DMS153 (cell line): ENCODE measurements at places on chromosomes 7 and 10.

- DNase-seq: no peak
Measured at GRCh38 chr7:155073922-155074321, 3.8 kb downstream of the HTR5A start.

DNA sequence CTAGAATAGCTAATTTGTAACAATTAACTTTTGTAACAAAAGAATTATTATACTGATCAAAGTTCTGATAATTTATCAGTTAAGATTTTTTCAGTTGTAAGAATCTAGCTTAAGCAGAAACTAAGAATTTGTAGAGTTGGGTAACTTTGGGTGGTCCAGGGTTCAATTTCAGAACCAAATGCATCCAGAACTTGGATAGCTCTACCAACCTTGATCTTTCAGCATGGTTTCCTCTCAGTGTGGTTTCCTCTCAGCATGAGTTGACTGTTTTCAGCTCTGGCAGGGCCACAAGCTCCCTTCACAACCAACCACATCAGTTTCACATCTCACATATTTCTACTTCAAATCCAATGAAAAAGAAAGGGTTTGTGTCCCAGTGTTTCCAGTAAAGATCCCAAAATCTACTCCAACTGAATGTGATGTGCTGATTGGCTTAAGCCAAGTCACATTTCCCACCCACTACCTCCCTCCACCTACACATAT is 3.3 kb upstream of the FAS start:
- no peak for DNase-seq

DNA sequence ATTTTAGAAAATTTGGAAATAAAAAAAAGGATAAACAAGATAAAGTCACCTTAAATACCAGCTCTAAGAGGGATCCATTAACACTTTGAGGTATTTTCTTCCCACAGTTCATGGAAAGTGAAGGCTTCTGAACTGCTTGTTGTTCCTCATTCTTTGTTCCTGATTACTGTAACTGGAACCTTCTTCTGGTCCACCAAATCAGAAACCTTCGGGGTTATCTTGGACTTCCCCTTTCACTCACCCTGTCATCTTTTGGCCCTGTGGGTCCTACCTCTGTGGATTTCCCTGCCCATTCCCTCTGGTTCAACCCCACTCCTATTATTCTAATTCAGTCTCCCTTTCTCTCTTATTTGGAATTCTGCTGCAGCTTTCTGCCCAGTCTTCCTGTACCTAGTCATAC is 116.5 kb upstream of the PRPS1L1 start:
- no peak for DNase-seq

DNA sequence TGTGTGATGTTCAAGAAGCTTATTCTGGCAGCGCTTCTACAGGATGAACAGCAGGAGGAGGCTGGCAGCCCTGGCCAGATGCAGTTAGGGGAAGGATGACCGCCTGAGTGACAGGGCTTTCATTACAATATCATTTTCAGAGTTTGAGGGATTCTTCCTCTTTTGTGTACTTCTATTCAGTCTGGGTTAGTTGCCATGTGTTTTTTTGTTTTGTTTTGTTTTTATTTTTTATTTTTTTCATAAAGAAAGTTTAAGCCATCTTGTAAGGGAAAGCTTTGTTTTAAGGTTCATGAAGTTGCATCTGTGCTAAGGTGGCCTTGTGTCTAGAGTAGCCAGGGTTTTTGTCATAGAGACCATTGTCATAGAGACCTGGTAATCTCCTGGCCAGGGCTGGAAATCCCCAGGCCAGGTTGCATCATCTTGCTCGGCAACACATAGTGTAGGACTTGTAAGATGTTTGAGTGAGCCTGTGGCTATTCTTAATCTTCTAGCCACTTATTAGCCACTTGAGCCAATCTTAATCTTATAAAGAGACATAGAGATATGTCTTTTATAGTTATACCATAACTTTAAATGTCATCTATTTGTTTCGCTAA is 230.5 kb upstream of the TMEM229A start:
- no peak for DNase-seq

- DNase-seq: no peak
Measured at GRCh38 chr10:99917963-99918825, 91.6 kb downstream of the DNMBP start.

- no peak for DNase-seq
Measured at GRCh38 chr10:86071145-86071544, 295.4 kb downstream of the GRID1 start.

DNA sequence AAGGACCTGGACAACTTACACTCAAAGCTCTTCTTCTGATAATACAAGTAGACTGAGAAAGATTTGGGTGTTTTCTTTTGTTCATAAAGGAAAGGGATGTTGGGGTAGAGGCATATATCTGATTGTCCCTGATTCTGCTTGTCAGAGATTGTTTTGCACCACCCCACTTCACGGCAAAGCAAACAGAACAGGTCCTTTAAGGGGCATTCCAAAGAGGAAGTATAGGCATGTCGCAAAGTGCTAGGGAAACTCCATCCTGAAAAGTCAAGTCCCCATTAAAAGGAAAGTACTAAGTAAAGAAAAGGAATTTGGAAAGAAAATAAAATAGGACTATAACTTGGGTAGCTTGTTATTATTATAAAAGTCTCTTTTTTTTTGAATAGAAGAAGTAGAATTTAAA is 233.0 kb downstream of the DNAJB9 start:
- no peak for DNase-seq

DNA sequence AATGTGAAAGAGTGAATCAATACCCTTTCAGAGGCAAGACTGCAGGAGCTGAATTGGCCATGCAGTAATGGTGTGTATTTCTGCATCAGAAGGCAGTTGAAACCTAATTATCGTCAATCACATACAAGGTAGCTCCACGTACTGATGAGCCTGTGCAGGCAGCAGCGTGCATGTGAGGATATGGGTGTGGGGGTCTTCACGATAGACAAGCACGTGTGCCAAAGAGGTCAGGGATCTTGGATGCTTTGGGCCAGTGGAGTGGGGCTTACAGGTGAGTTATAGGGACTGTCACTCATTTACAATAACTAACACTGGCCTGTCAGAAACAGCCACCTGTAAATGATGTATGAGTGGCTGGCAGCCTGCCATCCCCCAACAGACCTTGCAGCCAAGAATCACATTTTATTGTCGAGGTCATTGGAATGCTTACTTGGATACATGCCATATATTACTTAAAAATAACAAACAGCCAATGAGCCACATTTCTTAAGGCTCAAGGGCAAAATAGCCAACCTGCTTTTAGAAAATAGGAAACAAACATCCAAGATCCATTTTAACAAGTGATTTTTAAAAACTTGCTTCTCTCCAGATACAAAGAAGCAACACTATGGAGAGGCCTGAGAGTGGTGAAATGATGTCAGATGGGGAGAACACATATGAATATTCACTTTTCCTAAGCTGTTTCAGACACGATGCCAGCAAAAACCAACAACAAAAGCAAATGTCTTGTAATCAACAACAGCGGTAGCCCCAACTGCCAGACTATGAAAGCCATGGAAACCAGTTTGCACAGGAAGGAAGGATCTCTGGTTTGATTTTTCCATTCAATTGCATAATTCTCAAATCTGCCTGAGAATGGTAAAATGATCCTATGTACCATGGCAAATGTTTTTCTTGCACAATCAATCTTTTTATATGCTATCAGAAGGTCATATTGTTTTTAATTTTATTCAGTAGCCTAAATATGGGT is 210.7 kb downstream of the SKAP2 start:
- peak; percentile 31 for DNase-seq

GRCh38 chr7:88169717-88170320 is 50.0 kb downstream of the SRI start:
- DNase-seq: no peak

DNA sequence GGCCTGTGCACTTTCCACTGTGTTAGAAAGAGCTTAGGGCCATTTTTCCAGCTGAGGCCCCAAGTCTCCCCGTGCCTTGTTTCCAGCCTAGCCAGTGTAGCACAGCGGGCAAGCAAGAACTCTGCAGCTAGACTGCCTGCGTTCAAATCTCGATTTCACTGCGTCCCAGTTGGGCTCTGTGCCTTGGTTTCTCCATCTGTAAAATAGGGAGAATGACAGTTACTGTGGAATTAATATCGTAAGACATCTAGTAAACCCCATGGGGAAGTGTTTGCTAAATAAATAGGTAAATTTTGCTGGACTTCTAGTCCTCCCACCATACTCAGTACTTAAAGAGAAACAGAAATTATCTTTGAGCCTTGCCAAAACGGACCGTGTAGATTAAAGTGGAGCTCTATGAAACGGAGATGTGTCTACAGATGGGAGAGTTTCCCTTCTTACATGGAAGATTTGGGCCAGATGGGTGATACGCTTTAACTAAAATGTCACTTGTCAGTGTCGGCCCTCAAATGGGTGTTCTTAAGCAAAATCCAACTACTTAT is 3.5 kb upstream of the HKDC1 start:
- no peak for DNase-seq

- DNase-seq: no peak
Measured at GRCh38 chr10:63373176-63373575, 92.6 kb downstream of the JMJD1C start.

- DNase-seq: peak; percentile 34
Measured at GRCh38 chr10:80664071-80664680, 126.5 kb downstream of the SH2D4B start.

DNA sequence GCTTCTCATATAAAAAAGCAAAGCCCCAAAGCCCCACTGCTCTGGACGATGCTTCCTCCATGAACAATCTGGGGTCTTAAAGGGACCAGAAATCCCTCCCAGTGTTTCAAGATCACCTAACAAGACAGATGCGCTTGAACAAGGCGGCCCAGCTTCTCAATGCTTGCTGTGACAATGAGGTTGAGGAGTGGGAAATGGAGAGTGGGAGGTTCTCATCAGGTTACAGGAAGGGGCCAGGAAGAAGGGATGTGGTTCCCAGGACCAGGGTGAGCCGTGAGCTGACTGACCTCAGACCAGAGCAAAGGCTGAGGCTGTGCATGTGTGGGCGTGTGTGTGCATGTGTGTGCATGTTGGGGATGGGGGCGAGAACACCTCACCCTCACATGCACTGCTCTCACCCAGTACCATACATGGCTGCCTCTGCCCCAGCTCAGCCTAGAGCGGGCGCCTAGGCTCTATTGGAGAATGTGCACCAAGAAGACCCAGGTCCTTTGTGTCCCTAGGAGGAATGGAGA is 220.8 kb upstream of the GPR26 start:
- DNase-seq: no peak

GRCh38 chr10:16987976-16988610 is 141.5 kb downstream of the CUBN start:
- no peak for DNase-seq

- DNase-seq: no peak
Measured at GRCh38 chr7:70638158-70639107, 493.5 kb upstream of the GALNT17 start.

GRCh38 chr10:126500185-126500584 is 111.9 kb upstream of the ADAM12 start:
- no peak for DNase-seq

GRCh38 chr10:132375795-132376297 is 21.2 kb upstream of the PWWP2B start:
- DNase-seq: no peak

- no peak for DNase-seq
Measured at GRCh38 chr7:24227068-24227467, 56.9 kb upstream of the NPY start.
